IMR-90 (cell line): ENCODE measurements at places on chromosomes 13 and 19. TPM values are rescaled to one million over a fixed set of nuclear protein-coding genes. Genes with fewer than 3 reads are reported as not detected.

The PPP6R1 gene
- total RNA-seq = 19.9 and 20.0 TPM in 2 replicates

The SPRY2 gene
- 21.1 and 26.4 TPM in 2 replicates for total RNA-seq

The FREM2 gene
- not detected in 2 replicates for total RNA-seq

The IGFL3 gene
- total RNA-seq = not detected in 2 replicates

The MYPOP gene
- 0.28 and 0.36 TPM in 2 replicates for total RNA-seq

The TMC4 gene
- 0.28 and 0.72 TPM in 2 replicates for total RNA-seq
